Esophagus muscularis mucosa (tissue), 4 donors: ENCODE measurements at places on chromosomes 1 and 21. TPM values are rescaled to one million over a fixed set of nuclear protein-coding genes. Genes with fewer than 3 reads are reported as not detected.

The CRTC2 gene
- total RNA-seq: 14.7 TPM

The PWP2 gene
- total RNA-seq: 10.8 TPM

The PRAMEF9 gene
- total RNA-seq: not detected

The SETD4 gene
- 10.8 TPM for total RNA-seq

The SPRR1B gene
- not detected for total RNA-seq

The RGL1 gene
- total RNA-seq: 31.5 TPM

The DEPDC1 gene
- 0.78 TPM for total RNA-seq

The NPPB gene
- total RNA-seq: not detected

The GPR25 gene
- total RNA-seq: not detected

The IL23R gene
- not detected for total RNA-seq

The PFKFB2 gene
- 4.0 TPM for total RNA-seq

GRCh38 chr1:165408518-165408917, 36.4 kb downstream of the RXRG start:
- DNase-seq: no peak
- no peak overlapping the region for H3K4me3 ChIP-seq
- no peak overlapping the region for H3K27ac ChIP-seq
- H3K36me3 ChIP-seq: no peaks in the 10 kb centered on the region
- no peaks in the 10 kb centered on the region for H3K27me3 ChIP-seq

DNA sequence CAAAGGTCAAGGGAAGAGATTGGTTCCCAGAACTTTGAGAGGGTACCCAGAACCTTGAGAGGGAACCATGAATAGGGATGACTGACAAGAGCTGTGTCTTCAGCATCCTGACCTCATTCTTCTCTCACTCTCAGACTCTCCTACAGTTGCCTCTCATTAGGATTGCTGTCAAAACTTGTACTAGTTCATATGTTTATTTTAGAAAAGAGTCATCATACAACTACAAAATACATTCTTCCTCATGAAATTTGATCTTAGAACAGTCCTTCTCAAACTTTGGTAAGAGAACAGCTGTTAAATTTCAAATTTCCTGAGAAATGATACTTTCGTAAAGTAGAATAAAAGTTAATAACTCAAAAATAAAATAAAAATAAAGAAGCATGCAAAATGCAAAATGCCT, 161.4 kb upstream of the ZRANB2 start:
- no peak for DNase-seq
- H3K4me1 ChIP-seq: no peaks in the 10 kb centered on the region
- H3K4me3 ChIP-seq: no peak overlapping the region
- no peaks in the 10 kb centered on the region for H3K36me3 ChIP-seq
- no peaks in the 10 kb centered on the region for H3K27me3 ChIP-seq

DNA sequence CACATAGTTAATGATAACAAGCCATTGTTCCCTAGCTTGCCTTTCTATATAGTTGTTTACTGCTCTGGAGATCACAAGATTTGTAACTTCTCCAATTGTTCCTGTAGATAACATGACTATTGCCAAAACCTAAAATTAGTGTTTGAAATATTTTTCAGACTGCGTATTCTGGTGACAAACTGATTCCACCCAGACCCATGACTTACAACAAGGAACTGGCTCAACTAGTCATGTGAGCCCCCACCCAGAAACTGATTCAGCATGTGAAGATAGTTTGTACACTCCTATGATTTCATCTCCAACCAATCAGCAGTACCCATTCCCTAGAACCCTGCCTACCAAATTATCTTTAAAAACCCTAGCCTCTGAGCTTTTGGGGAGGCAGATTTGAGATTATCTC, 131.4 kb upstream of the BCL9 start:
- H3K27me3 ChIP-seq: no peaks in the 10 kb centered on the region
- DNase-seq: no peak

GRCh38 chr1:169426174-169426705, 1.0 kb downstream of the CCDC181 start:
- peaks cover 10% of the 10 kb centered on the region for H3K4me1 ChIP-seq
- H3K36me3 ChIP-seq: no peaks in the 10 kb centered on the region
- no peak overlapping the region for H3K27ac ChIP-seq

- no peaks in the 10 kb centered on the region for H3K36me3 ChIP-seq
- H3K4me1 ChIP-seq: no peaks in the 10 kb centered on the region
- no peaks in the 10 kb centered on the region for H3K27me3 ChIP-seq
- H3K4me3 ChIP-seq: no peak overlapping the region
Observed at GRCh38 chr21:36208326-36209013, 51.8 kb downstream of the DOP1B start.

DNA sequence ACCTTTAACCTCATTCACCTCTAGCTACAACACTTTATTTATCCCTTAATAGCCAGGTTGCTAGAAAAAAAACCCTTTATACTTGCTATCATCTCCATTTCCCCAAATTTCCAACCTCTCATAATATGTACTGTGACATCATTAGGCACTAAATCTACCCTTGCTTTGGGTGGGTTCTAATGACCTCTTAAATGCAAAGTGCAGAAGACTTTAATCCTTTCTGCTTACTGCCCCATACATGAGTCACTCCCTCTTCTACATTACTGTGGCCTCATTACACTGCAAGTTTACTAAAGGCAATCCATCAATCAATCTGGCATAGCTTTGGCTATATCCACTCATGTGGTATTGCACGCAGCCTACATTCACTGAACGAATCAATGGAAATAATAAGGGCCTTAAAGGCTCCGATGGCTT, 353.3 kb downstream of the SMYD3 start:
- no peak overlapping the region for H3K4me3 ChIP-seq
- H3K27ac ChIP-seq: no peak overlapping the region
- no peaks in the 10 kb centered on the region for H3K27me3 ChIP-seq
- H3K4me1 ChIP-seq: no peaks in the 10 kb centered on the region

DNA sequence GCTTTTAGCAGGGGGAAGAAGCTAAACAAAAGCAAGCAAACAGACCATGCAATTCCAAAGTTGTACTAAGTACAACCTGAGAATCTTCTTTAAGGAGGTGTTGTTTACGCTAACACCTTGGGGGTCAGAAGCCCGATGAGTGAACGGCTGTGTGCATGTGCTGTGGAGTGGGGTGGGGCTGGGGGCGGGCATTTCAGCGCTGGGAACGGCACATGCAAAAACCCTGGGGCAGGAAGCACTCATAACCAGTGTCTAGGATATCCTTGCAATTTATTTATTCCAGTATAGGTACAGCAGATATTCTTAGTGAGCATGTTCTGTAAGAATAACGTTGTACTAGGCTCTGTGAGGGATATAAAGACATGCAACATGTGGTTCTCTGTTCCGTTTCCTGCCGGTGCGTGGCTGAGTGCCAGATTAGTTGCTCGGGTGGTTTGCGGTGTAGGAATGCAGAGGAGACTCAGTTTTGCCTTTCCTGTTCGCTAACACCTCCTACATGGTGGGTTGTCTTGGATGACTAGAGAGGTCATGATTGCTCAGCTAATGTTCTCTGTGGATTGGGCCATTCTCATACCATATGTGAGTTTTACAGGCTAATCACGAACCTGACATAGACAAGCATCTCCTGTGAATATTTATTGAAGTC, 3.7 kb downstream of the FASLG start:
- H3K4me1 ChIP-seq: no peaks in the 10 kb centered on the region
- peak; percentile 92 for DNase-seq
- H3K27ac ChIP-seq: no peak overlapping the region
- H3K36me3 ChIP-seq: no peaks in the 10 kb centered on the region

GRCh38 chr1:234478481-234479309, at the start of gene TARBP1:
TSS of gene TARBP1 (minus strand) at chr1:234479179. CDS start at chr1:234479103, 76 bp downstream.
- no peaks in the 10 kb centered on the region for H3K36me3 ChIP-seq
- H3K4me1 ChIP-seq: no peaks in the 10 kb centered on the region
- peak within 1 kb of the TSS; percentile 85 for H3K4me3 ChIP-seq
- DNase-seq: no peak
- H3K27ac ChIP-seq: peak within 1 kb of the TSS; percentile 88

DNA sequence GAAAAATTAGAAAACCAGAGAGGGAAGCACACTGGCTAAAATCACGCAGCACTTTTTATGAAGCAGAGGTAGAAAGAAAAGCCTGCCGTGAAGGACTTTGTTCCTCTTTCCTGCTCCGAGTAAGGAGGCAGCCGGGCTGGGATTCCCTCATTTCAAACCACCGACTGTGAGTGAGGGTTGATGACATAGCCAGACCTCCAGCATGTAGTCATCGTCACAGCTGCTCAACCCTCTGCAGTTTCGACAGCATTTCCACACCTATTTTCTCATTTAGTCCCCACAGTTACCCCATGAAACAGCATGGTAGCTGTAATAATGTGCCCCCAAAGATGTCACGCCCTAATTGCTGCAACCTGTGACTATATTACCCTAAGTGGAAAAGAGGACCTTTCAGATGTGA, 35.3 kb downstream of the FCRL5 start:
- H3K36me3 ChIP-seq: no peaks in the 10 kb centered on the region
- no peak overlapping the region for H3K4me3 ChIP-seq
- H3K27me3 ChIP-seq: no peaks in the 10 kb centered on the region
- no peaks in the 10 kb centered on the region for H3K4me1 ChIP-seq

GRCh38 chr1:212678456-212679410, 20.9 kb downstream of the BATF3 start:
- no peaks in the 10 kb centered on the region for H3K27me3 ChIP-seq
- no peak overlapping the region for H3K4me3 ChIP-seq
- H3K27ac ChIP-seq: no peak overlapping the region
- no peaks in the 10 kb centered on the region for H3K36me3 ChIP-seq

- H3K27me3 ChIP-seq: no peaks in the 10 kb centered on the region
- no peaks in the 10 kb centered on the region for H3K4me1 ChIP-seq
- H3K36me3 ChIP-seq: no peaks in the 10 kb centered on the region
- no peak for DNase-seq
- no peak overlapping the region for H3K27ac ChIP-seq
- H3K4me3 ChIP-seq: no peak overlapping the region
Observed at GRCh38 chr1:98903726-98904125, 100.9 kb downstream of the PLPPR5 start.

- no peak for DNase-seq
- H3K27ac ChIP-seq: no peak overlapping the region
- H3K4me1 ChIP-seq: no peaks in the 10 kb centered on the region
Observed at GRCh38 chr1:75672108-75672507, 52.4 kb upstream of the ACADM start.

- DNase-seq: no peak
- no peak overlapping the region for H3K4me3 ChIP-seq
- H3K27ac ChIP-seq: no peak overlapping the region
- no peaks in the 10 kb centered on the region for H3K27me3 ChIP-seq
- no peaks in the 10 kb centered on the region for H3K36me3 ChIP-seq
Observed at GRCh38 chr1:222861062-222861461, 46.2 kb downstream of the DISP1 start.

DNA sequence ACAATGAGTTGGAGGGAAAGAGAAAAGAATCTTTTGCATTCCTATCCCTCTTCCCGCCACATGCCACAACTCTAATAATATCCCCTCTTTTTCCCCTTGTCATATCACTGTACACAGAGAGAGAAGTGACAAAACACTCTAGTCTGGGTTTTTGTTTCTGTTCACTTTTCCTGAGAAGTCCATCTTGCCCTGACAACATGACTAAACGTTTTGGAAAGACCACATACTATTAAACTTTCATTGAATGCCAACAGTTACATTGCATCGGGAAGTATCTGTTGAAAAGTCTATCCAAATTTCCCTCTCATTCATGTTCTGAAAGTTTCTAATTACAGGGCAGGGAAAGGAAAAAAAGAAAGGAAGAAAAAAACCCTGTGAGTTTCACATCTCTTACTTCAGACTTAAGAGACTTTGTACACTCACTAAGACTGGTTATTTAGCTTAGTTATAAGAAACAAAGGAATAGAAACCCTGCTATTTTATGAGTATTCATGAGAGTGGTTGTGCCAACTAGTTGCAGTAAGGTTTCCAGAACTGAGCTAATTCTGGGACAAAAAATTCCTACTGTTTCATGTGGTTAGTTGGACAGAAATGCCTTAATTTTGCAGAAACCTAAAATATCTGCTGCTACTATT, 16.9 kb downstream of the PLA2G4A start:
- no peak overlapping the region for H3K4me3 ChIP-seq
- no peak for DNase-seq
- no peaks in the 10 kb centered on the region for H3K36me3 ChIP-seq
- peaks cover 32% of the 10 kb centered on the region for H3K4me1 ChIP-seq
- H3K27me3 ChIP-seq: no peaks in the 10 kb centered on the region

GRCh38 chr1:56505792-56506743, 73.3 kb downstream of the PLPP3 start:
- no peak overlapping the region for H3K27ac ChIP-seq
- H3K4me3 ChIP-seq: no peak overlapping the region
- DNase-seq: no peak
- peaks cover 37% of the 10 kb centered on the region for H3K36me3 ChIP-seq
- peaks cover 84% of the 10 kb centered on the region for H3K4me1 ChIP-seq

DNA sequence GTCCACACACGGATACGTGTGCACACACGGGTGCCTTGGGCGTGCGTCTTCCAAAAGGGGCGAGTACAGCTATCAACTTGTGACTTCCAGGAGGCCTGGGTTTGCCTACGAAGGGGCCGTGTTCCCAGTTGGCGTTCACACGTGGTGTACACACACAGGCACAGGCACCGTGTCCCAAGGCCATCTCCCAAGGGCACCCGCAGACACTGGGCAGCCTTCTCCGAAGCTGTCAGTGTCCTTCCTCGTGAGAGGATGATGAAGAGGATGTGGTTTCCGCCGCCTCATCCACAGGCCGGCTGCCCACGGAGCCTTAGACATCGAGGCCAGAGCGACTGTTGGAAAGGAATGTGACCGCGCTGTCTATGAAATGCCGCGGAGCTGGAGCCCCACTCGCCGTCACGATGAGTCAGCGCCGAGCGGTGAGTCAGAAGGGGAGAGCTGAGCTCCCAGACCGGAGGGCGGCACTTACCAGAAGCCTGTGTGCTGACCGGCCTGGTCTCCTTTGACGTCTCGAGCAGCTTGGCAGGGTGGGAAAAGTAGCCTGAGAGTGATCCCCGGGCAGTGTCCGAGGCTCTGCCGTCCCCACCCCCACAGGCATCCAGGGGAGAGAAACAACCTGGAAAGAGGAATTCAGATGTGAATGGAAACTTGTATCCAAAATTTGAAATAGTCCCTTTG, 141.4 kb upstream of the ARHGEF16 start:
- H3K27ac ChIP-seq: peak overlapping the region; percentile 97
- H3K27me3 ChIP-seq: no peaks in the 10 kb centered on the region
- H3K36me3 ChIP-seq: no peaks in the 10 kb centered on the region
- H3K4me3 ChIP-seq: peak overlapping the region; percentile 36
- DNase-seq: peak; percentile 98

GRCh38 chr1:39525366-39526165, 34.1 kb downstream of the BMP8A start:
- no peak for DNase-seq
- no peaks in the 10 kb centered on the region for H3K27me3 ChIP-seq
- H3K4me3 ChIP-seq: no peak overlapping the region
- H3K4me1 ChIP-seq: no peaks in the 10 kb centered on the region

DNA sequence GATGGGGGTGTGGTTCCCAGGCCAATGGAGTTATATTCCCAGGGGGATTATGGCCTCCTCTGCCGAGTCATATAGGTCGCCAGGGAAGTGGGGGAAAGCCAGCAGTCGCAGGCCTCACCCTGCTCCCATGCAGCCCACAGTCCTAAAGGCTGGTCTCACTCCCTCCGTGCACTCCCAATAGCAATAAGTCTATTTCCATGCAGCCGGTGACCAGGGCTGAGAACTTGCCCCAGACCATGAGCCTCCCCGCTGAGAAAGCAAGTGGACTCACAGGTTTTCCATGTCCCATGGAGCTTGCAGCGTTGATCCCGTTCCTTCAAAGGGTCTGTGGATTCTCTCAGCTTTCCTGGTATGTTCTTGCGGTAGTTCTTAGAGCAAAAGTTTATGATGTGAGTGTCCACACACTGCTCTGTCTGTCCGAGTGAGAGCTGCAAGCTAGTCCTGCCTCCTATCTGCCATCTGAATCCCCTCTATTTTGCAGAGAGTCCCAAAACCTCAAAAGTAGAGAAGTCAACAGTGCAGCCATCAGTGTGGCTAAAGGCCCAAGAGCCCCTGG, 81.7 kb upstream of the TMPRSS2 start:
- H3K27me3 ChIP-seq: no peaks in the 10 kb centered on the region
- H3K27ac ChIP-seq: no peak overlapping the region
- DNase-seq: no peak
- H3K4me1 ChIP-seq: no peaks in the 10 kb centered on the region
- H3K4me3 ChIP-seq: no peak overlapping the region
